CD4-positive, alpha-beta T cell (primary cell): ENCODE measurements at places on chromosomes 2 and 18. TPM values are rescaled to one million over a fixed set of nuclear protein-coding genes. Genes with fewer than 3 reads are reported as not detected.

- DNase-seq, result no peak
Observed at GRCh38 chr2:19899985-19900930, 1.5 kb downstream of the TTC32 start.

DNA sequence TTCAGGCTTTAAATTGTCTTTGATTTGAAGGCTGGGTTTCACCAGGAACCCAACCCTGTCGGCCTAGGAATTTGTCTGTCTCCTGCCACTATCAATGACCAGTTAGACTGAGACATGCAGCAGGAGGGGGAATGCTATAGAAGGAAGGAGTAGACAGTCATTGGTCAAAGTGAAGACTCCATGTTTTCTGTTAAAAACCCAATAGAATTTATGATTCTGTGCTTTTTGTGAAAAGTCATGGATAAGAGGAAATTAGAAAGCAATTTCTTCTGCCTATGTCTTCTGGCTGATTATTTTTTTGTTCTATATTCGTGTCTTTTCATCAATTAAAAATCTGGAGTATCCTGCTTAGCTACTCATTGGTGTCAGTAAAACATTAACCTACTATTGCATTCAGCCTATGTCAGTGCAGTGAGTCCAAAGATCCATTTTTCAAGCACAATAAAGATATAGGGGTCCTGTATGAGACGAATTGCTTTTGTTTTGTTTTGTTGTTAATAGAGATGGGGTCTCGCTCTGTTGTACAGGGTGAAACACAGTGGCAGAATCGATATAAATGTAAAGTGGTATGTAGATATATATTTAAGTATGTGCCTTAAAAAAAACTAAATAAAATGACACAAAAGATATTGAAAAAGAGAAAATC, 7.9 kb upstream of the KYNU start:
- no peak for DNase-seq

- no peak for DNase-seq
Observed at GRCh38 chr2:46461709-46462171, 17.6 kb upstream of the TMEM247 start.

DNA sequence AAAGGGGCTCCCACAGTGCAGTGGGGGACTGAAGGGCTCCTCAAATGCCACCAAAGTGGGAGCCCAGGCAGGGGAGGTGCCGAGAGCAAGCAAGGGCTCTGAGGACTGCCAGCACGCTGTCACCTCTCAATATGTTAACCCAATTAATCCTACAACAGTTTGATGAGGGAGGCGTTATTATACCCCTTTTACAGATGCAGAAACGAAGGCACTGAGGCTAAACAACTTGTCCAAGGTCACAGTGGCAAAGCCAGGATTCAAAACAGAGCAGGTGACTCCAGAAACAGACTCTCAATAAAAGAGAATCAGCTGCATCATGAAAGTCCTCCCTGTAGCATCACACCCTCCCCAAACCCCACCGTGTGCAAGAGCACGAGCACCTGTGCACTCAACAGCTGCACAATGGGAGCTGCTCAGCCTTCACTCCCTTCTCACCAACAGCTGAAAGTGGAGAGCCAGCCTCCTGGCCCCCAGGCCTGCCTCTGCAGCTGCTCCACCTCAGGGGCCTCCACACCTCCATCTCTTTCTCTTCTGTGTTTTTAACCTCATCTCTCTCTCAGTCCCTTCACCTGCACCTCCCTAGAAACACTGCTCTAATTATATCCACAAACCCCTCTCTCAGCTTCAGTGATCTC, 8.1 kb downstream of the NPC1 start:
- no peak for DNase-seq

DNA sequence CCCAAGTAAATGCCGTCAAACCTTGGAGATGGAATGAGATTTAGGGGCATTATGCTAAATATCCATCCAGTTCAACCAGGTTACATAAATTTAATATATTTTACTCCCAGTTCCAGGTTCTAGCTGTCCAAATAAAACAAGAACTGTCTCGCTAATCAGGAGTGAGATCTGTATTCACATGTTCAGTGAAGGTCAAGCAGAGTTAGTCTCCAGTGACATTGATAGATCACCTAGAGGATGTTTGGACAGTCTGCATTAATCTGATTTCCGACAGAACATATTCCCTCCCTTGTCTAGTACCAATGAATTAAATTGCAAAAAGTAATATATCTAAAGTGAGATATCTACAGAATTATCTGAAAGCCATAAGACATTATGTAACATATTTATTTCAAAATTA, 979.4 kb upstream of the CNTNAP5 start:
- DNase-seq, result no peak

DNA sequence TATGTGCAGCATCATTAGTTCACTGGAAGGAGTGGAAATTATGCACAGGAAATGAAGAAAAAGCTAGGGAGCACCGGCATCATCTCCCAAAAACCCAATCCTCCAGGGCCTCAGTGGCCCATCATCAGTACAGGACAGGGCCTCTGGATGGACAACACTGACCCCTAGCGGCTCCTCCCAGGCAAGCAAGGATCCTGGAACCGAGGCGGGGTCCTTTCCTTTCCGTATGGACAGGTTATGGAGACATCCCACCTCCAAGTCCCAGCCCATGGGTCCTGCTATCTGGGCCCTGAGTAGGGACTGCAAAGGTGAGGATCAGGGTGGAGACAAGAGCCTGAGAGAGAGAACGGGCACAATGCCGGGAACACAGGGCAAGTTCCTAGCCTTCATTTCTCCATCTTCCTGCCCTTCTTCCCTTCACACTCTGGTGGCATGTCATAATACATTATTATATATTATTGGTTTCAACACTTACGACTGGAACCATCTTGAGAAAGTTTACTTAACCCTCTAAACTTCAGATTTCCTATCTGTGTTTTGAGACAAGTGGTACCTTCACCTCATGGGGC, 68.2 kb downstream of the ZNF516 start:
- DNase-seq, result no peak

- DNase-seq, result no peak
Observed at GRCh38 chr2:155679647-155680046, 652.9 kb downstream of the NR4A2 start.

GRCh38 chr18:51941999-51942398, 398.0 kb upstream of the DCC start:
- DNase-seq, result no peak

GRCh38 chr18:41170346-41170745, 784.7 kb upstream of the PIK3C3 start:
- DNase-seq, result no peak

DNA sequence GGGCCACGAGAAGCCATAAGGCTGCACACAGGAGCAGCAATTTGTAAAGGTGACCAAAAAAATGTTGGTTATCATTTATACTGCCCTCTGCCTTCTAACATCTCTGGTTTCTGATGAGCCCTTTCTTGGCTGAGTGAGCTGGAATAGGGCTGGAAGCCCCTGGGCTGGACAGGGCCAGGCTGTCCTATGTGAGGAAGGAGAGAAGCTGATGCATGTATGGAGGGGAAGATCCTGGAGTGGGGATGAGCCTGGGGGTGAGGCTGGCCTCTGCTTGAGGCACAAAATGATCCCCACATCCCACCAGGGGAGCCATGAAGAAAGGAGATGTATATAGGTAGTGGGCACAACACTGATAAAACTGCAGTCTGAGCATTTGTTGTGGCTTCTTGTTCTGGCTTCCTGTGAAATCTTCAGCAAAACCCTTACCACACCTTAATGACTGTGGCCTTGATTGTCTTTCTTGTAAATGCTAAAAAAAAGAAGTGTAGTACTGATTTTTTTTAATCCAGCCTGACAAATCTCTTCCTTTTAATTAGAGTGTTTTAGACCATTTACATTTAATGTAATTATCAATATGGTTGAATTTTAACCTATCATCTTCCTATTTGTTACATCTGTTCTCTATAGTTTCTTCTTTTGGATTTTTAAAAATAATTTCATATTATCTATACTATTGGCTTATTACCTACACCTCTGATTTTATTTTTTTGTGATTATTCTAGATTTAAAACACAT, 5.6 kb downstream of the SNED1 start:
- no peak for DNase-seq

- DNase-seq, result no peak
Observed at GRCh38 chr2:11342551-11343367, 1.7 kb downstream of the ROCK2 start.

- no peak for DNase-seq
Observed at GRCh38 chr2:171320208-171320621, 113.6 kb downstream of the METTL8 start.

- no peak for DNase-seq
Observed at GRCh38 chr2:60957224-60957623, 60.3 kb upstream of the PEX13 start.

DNA sequence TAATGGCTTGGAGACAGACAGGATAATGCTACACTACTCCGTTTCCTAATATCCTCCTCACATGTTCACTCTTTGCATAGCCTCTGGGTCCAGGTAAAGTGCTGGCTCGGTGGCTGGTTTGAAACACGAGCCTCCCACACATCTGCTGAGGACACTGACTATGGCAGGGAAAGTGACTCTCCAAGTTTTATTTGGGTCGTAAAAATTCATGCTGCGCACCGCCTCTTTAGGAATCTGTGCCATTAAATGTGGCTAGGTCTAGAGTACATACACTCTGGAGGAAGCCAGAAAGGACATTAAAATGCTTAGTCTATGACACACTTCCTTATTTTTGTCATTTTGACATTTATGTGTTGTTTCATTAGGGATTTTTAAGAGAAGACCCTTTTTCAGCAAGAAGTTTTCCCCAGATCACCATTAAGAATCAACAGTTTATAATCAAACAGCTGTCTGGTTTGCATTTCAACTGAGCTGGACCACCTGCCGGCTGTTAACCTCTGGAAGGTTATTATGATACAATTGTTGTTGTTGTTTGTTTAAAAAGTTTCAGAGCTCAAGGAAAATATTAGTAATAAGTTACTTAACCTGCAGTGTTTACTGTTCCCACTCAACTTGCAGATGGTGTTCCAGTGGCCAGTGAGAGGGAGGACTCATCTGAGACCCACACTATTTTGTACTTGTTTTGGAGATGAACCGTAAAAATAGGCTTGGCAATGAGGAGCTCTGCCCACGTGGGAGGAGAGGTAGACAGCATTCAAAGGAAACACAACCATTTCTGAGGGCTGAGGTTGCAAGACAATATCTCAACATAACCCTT, 443.3 kb upstream of the MEIS1 start:
- DNase-seq, result no peak

DNA sequence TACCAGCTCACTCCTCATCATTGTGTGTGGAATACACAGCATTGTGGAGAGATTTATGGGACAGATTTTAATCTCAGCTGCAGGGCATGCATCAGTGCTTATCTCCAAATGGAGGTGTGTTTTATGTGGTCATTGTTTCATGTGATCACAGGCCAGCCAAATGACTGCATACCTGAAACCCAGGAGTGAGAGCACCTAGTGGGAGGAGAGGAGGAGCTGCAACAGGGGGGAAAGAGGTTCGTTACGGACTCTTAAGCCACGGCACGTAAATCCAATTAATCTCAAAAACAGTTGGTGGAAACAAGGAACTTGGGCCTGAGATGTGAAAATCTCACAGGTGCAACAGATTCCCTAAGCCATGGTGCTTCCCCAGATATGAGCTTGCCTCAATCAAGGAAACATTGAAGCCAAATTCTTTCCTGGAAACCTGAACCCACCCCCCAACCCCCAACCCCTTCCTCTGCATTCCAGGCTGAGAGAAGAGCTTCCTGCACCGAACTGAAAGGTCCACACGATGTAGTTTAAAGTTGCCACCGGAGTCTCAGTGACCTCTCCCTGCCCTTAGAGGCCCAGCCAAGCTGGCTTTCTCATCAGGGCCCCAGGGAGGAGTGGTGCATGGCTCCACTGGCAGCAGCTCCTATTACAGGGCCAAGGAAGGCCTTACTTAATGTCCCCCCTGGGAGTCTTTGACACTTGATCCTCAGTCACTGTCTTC, 167.4 kb downstream of the C1D start:
- DNase-seq, result no peak

ZSWIM2 gene
- total RNA-seq, result not detected

THAP4 gene
- total RNA-seq, result 31.4 TPM

DYNAP gene
- not detected for total RNA-seq

C2orf80 gene
- total RNA-seq, result not detected
